ENCODE measurements at places on chromosomes 6 and 20. TPM values are rescaled to one million over a fixed set of nuclear protein-coding genes. Genes with fewer than 3 reads are reported as not detected.

DNA sequence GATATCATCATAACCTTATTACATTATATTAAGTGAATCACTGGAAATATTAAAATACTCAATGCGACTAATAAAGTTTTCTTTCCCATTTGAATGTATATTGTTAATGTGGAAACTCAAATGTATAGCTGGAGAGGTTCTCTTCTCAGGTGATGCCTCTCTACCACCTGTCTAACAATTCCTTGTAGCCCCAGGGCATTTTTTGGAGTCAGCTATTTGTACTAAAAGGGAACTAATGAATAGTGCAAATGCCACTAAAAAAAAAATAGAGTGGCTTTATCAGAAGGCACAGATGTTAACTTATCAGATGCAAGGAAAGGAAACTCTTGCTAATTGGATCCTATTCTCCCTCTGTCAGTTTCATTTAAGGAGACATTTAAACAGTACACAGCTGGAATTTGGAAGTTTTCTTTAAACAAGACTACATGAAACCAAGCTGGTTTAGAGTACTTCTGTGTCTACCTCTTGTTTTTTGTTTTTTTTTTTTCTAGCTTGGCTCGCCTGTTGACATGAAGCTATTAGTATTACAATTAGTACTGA lies 897.0 kb upstream of the SLC35B3 start:
- DNase-seq: no peak

- DNase-seq: peak; percentile 44
Measured at GRCh38 chr6:125099211-125100073, 54.1 kb upstream of the TPD52L1 start.

DNA sequence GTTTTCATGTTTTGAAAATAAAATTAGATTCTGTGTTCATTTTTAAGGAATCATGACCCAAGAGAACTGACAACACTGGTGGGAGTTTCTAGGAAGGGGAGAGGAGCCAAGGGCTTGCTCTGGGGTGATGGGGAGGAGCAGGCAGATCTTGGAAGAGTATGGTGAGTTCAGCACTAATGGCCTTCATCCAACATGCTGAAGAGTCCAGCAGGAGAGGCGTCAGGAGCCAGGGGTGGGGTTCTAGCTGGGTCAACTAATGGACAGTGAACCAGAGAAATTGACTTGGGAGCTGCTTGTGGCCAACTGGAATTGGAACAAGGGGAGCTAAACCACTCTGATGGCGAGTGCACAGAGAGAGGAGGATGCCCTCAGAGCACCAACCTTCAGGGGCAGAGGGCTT lies 107.1 kb downstream of the MRPL14 start:
- no peak for DNase-seq

GRCh38 chr20:37920270-37920669 lies 17.3 kb downstream of the VSTM2L start:
- no peak for DNase-seq

GRCh38 chr20:14744723-14745122 lies 407.3 kb upstream of the FLRT3 start:
- DNase-seq: no peak

DNA sequence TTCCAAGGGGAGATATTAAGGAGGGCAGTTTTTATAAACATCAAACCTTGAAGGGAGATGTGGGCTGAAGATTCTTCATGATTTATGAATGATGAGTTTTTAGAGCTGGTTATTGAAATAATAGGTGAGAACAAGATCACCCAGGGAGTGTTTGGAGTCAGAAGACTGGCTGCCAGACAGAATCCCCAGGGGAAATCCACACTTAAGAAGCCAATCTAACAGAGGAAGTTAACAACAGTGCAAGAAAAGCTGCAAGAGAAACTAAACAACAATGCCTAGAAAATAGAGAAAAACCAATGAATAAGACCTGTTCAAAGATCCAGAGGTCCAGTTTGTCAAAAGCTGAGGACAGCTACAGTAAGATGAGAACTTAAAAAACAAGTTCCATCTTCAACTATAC lies 167.9 kb upstream of the MAN1A1 start:
- DNase-seq: no peak

GRCh38 chr20:36096435-36096834 lies 58.1 kb upstream of the EPB41L1 start:
- DNase-seq: no peak

DNA sequence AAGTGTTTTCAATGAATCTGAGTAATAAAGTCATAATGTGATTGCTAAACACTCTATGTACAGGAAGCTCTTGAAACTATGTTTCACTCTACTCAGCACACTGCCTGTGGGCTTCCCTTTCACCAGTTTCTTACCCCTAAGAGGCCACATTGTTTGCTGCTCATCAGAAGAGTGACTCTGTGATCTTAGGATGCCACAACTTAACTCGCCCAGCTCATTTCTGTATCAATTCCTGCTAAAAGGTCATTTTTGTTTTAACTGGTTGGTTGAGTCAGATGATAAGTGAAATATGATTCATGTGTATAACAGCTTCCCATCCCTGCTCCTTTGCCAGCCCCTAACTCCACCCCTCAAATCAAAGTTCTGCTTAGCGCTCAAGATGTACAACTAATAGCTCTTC lies 9.8 kb upstream of the NDUFAF4 start:
- no peak for DNase-seq

DNA sequence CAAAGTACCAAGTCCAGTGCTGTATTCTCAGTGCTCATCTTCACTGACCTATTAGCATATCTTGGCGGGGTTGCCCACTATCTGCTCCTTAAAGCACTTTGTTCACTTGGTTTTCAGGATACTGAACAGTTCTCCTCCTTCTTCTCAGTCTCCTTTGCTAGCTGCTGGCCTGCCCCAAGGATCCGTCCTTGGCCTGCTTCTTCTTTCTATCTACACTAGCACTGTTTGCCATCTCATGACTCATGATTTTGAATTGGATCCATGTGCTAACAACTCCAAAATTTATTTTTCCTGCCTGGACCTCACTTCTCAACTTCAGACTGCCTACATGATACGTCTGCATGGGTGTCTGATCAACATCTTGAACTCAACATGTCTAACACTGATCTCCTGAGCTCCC lies 15.5 kb downstream of the TPD52L1 start:
- DNase-seq: no peak

GRCh38 chr20:51195419-51195901 lies 172.6 kb upstream of the KCNG1 start:
- DNase-seq: peak; percentile 42

BTNL2 gene
- total RNA-seq: not detected

MUC22 gene
- not detected for total RNA-seq

CHMP4B gene
- total RNA-seq: 72.8 TPM

VWA7 gene
- 1.7 TPM for total RNA-seq

HRH3 gene
- not detected for total RNA-seq

HLA-DPB1 gene
- total RNA-seq: 9.2 TPM

ARMC12 gene
- not detected for total RNA-seq

CDH22 gene
- not detected for total RNA-seq

IL17F gene
- not detected for total RNA-seq

All from mammary epithelial cell (primary cell).